ENCODE measurements at places on chromosomes 1 and 21. TPM values are rescaled to one million over a fixed set of nuclear protein-coding genes. Genes with fewer than 3 reads are reported as not detected.
A peak's percentile ranks its signal among the peaks of the same experiment; 100 is the strongest.

Gene ST6GALNAC5
- total RNA-seq = 9.6 TPM

Gene AMY1C
- not detected for total RNA-seq

GRCh38 chr1:94722181-94722580 is 98.0 kb upstream of the SLC44A3 start:
- DNase-seq = no peak
- peaks cover 2% of the 10 kb centered on the region for H3K4me1 ChIP-seq
- no peaks in the 10 kb centered on the region for H3K36me3 ChIP-seq
- no peaks in the 10 kb centered on the region for H3K27me3 ChIP-seq

DNA sequence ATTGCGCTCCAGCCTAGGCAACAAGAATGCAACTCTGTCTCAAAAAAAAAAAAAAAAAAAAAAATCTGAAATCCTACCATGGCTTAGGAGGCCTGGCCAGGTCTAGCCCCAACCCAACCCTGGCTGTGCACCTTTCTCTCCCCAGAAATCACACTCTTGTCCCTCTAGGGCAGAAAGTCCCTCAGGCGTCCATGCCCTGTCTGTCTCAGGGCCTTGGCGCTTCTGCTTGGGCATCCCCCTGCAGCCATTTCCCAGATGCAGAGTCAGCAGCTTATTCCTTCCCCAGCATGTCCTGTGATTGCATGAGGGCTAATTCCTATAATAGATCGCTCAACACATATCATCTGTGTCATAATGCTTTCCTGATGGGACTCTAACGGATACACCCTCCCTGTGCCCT is 57.3 kb upstream of the PCP4 start:
- no peaks in the 10 kb centered on the region for H3K4me1 ChIP-seq
- no peak overlapping the region for H3K4me3 ChIP-seq

DNA sequence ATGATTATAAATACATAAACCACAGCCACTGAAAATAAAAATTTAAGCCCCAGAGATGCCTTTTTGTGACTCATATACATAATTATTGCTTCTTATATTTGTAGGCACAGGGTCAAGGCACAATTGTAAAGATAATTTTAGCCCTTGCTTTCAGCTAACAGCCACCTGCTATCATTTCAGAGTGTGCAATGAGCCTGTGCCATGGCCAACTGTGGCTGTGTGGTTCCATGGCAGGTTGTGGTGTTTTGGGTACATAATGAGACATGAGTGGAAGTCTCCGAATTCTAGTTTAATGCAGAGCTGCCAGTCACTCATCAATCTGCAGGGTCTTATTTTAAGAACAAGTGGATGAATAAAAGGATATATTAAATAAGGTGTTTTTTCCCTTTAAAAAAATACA is 346.9 kb upstream of the SNX7 start:
- no peak overlapping the region for H3K27ac ChIP-seq
- H3K4me3 ChIP-seq = no peak overlapping the region
- no peaks in the 10 kb centered on the region for H3K36me3 ChIP-seq
- H3K4me1 ChIP-seq = no peaks in the 10 kb centered on the region

DNA sequence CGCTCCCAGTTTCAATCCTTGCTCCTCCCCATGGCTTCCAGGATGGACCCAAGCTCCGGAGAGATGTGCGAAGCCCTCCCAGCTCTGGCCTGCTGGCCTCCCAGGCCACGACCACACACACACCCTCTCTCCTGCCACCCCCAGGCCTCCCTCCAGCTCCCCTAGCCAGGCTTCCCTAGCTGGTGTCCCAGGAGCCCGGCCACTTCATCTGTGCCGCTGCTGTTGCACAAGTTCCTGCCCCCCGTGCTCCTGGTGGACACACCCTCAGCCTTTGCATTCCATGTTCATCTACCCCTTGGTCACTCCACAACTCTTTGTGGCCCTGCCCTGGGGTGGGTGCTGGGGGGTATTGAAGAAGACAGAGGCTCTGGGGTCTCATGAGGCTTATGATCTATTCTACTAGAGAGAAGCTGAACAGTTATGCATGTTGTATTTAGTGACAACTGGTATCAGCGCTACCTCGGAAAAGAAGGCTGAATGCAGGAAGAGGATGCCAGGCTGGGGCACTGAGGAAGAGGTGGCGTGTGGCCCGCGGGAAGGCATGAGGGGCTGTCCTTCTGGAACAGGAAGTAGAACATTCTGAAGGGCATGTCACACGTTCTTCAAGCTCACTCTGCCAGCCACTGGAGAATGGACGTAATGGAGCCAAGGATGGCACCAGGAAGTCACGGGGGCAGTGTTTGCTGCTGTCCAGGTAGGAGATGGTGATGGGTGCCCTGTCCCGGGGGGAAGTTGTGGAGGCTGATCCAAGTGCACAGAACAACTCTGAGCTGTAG is 172.4 kb downstream of the PSMG1 start:
- H3K27ac ChIP-seq = no peak overlapping the region
- no peak for DNase-seq
- no peaks in the 10 kb centered on the region for H3K36me3 ChIP-seq
- H3K4me3 ChIP-seq = no peak overlapping the region
- no peaks in the 10 kb centered on the region for H3K27me3 ChIP-seq

GRCh38 chr1:210218047-210218446 is 14.5 kb upstream of the SERTAD4 start:
- H3K36me3 ChIP-seq = no peaks in the 10 kb centered on the region
- H3K27me3 ChIP-seq = no peaks in the 10 kb centered on the region
- H3K4me3 ChIP-seq = no peak overlapping the region
- DNase-seq = no peak

- DNase-seq = no peak
- H3K4me3 ChIP-seq = no peak overlapping the region
- H3K4me1 ChIP-seq = peaks cover 8% of the 10 kb centered on the region
- no peaks in the 10 kb centered on the region for H3K27me3 ChIP-seq
- no peaks in the 10 kb centered on the region for H3K36me3 ChIP-seq
- peak overlapping the region; percentile 13 for H3K27ac ChIP-seq
Measured at GRCh38 chr1:33460144-33460543, 12.3 kb upstream of the ZSCAN20 start.

- H3K36me3 ChIP-seq = no peaks in the 10 kb centered on the region
- no peak for DNase-seq
- H3K4me3 ChIP-seq = no peak overlapping the region
- H3K27me3 ChIP-seq = no peaks in the 10 kb centered on the region
- H3K27ac ChIP-seq = no peak overlapping the region
- no peaks in the 10 kb centered on the region for H3K4me1 ChIP-seq
Measured at GRCh38 chr1:243979396-243979795, 71.7 kb upstream of the ZBTB18 start.

- no peaks in the 10 kb centered on the region for H3K36me3 ChIP-seq
- H3K27ac ChIP-seq = peak within 1 kb of the TSS; percentile 58
- H3K4me1 ChIP-seq = peaks cover 9% of the 10 kb centered on the region
- peak within 1 kb of the TSS; percentile 79 for H3K4me3 ChIP-seq
- peak; percentile 79 for DNase-seq
Measured at GRCh38 chr1:246506674-246507481, at the start of gene SMYD3. Gene SMYD3 (minus strand): TSS chr1:246507279.

DNA sequence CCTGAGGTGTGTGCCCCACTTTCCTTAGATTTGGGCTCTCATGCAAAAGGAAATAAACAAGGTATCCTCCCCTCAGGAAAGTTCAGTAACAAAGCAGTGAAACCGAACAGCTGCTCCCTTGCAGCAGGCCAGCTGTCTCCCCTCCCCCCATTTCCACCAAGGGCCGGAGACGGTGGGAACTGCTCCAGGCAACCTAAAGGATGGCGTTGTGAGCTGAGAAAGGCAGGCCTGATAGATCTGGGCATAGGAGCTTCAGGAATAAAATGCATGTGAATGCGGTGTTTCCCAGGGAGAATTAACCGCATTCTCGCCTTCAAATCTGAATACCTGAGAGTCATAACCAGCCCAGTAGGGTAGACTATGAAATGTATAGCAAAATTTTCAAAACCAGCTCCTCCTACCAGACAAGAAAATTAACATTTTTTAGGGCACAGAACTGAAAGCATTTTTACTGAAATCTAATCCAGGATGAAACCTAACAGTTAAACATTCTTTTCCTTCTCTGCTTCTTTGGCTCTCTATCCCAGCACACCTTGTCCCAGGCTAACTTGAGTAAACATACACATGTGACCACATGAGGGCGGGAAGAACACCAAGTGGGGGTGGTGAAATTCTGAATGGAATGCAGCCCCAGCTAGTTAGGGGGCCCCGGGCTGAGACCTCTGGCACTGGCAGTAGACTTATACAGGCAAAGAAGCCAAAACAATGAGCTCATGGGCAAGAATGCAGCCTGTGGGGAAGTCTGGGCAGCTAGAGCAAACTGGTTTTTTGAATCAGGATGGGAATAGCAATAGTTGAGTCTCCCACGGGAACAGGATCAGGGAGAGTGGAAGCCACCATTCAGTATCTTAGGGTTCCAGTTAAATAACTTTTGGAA is 11.5 kb downstream of the MCL1 start:
- peaks cover 18% of the 10 kb centered on the region for H3K36me3 ChIP-seq
- H3K27ac ChIP-seq = peak overlapping the region; percentile 100
- DNase-seq = no peak
- peaks cover 100% of the 10 kb centered on the region for H3K4me1 ChIP-seq
- H3K27me3 ChIP-seq = no peaks in the 10 kb centered on the region

- peaks cover 3% of the 10 kb centered on the region for H3K36me3 ChIP-seq
- H3K4me1 ChIP-seq = peaks cover 6% of the 10 kb centered on the region
- no peak overlapping the region for H3K27ac ChIP-seq
- no peak for DNase-seq
Measured at GRCh38 chr1:223765719-223766340, 53.5 kb downstream of the CAPN2 start.

GRCh38 chr1:153542956-153543711 is 2.4 kb upstream of the S100A5 start:
- DNase-seq = no peak
- H3K4me3 ChIP-seq = peak overlapping the region; percentile 61
- no peaks in the 10 kb centered on the region for H3K27me3 ChIP-seq
- H3K4me1 ChIP-seq = peaks cover 85% of the 10 kb centered on the region

GRCh38 chr1:161258439-161259344 is at the start of gene PCP4L1:
Gene PCP4L1 (plus strand): TSS chr1:161258745. CDS start chr1:161258975, 230 bp downstream.
- peak within 1 kb of the TSS; percentile 46 for H3K4me3 ChIP-seq
- no peaks in the 10 kb centered on the region for H3K36me3 ChIP-seq
- DNase-seq = no peak
- peaks cover 22% of the 10 kb centered on the region for H3K4me1 ChIP-seq
- H3K27ac ChIP-seq = no peak within 1 kb of the TSS

DNA sequence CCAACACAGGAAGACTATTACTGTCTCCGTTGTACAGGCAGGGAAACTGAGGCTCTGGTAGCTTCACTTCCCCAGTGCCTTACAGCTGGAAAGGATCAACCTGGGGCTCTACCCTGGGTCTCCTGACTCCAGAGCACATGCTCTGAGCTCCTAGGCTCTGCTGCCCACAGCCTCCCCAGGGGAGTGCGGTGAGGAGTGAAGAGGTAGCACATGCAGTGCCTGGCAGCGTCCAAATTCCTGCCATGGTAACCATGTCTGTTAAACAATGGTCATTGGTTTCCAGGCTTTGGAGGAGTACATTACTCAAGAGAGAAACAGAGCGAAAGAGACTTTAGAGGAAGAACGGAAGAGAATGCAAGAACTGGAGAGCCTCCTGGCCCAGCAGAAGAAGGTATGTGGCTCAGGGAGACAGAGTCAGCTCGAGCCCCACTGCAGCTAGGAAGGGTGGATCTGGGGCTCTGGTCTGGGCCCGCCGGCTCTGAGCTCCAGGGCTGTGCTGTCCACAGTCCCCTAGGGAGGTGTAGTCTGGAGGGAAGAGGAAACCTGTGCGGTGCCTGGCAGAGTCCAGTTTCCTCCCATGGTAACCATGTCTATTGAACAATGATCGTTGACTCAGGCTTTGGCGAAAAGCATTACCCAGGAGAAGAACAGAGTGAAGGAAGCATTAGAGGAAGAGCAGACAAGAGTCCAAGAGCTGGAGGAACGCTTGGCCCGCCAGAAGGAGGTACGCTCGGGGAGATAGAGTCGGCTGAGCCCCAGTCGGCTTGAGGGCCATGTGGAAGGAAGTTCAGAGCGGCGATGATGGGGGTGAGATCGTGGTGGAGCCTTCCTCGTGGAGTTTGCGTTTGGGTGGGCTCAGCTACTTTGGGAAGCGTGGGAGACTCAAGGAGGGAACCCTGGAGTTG is 64.6 kb upstream of the EFHD2 start:
- peaks cover 33% of the 10 kb centered on the region for H3K4me1 ChIP-seq
- no peak overlapping the region for H3K27ac ChIP-seq
- H3K27me3 ChIP-seq = no peaks in the 10 kb centered on the region
- H3K4me3 ChIP-seq = no peak overlapping the region
- no peaks in the 10 kb centered on the region for H3K36me3 ChIP-seq

DNA sequence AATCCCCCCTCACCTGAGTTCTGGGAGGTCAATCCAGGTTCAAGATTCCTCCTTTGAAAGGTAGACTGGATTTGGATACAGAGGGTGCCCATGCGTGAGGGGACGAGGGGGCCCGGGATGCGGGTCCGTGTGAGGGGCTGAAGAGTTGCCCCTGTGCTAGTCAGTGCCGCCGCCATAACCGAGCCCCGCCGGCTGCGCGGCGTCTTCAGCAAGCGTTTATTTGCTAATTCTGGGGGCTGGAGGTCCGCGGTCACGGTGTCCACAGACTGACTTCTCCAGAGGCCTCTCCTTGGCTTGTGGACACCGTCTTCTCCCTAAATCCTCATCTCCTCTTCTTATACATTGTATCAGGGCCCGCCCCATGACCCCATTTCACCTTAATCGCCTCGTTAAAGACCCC is 20.9 kb upstream of the SAMD11 start:
- no peak for DNase-seq
- H3K27ac ChIP-seq = no peak overlapping the region
- no peaks in the 10 kb centered on the region for H3K27me3 ChIP-seq
- H3K4me1 ChIP-seq = peaks cover 10% of the 10 kb centered on the region
- no peak overlapping the region for H3K4me3 ChIP-seq

DNA sequence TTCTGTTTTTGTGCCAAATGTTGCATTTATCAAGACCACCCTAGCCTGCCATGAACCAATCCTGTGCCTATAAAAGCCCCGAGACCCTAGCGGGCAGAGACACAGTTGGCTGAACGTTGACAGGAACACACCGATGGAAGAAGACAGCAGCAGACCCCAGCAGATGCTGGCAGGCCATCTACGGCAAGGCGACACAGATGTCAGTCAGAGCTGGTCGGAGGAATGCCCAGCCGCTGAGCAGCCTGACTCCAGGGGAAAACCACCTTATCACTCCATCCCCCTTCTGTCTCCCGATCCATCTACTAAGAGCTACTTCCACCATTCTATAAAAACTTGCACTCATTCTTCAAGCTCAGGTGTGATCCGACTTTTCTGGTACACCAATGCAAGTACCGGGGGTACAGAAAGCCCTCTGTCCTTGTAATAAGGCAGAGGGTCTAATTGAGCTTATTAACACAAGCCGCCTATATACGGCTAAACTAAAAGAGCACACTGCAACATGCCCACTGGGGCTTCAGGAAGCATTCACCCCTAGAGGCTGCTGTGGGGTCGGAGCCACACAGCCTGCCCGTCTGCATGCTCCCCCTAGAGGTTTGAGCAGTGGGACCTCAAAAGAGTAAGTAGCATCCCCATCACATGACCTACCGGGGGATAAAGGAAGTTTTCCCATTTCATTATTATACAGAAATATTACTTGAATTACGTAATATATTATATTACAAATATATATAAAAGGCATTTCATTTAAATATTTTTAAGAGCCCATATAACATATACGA is 1156.3 kb upstream of the B3GALT2 start:
- H3K27ac ChIP-seq = no peak overlapping the region
- H3K27me3 ChIP-seq = no peaks in the 10 kb centered on the region
- no peak for DNase-seq
